ENCODE measurements at places on chromosomes 4 and X.

DNA sequence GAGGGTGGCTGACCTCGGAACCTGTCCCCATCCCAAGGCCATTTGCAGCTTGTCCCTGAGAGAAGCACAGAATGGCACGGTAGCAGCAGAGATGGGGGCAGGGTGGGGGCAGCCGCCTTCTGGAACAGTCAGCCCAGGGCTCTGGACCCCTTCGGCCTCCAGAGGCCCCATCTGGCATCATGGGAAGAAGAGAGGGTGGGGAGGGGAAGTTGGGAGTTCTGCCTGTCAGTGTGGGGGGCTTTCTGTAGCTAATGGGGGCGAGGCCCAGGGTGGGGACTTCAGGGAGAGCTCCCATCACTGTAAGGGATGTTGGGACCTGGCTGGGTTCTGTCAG is 62.9 kb upstream of the ADRA2C start:
- no peak for DNase-seq

DNA sequence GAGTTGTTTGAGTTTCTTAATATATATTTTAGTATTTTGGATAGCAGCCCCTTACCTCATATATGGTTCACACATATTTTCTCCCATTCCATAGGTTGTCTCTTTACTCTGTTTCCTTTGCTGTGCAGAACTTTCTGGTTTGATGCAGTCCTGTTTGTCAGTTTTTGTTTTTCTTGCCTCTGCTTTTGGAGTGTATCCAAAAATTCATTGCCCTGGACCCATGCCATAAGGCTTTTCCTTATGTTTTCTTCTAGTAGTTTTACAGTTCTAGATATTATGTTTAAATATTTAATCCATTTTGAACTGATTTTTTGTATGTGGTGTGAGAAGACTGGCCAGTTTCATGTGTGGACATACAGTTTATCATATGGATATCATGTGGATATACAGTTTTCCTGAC is 58.5 kb upstream of the NUDT6 start:
- DNase-seq = no peak

DNA sequence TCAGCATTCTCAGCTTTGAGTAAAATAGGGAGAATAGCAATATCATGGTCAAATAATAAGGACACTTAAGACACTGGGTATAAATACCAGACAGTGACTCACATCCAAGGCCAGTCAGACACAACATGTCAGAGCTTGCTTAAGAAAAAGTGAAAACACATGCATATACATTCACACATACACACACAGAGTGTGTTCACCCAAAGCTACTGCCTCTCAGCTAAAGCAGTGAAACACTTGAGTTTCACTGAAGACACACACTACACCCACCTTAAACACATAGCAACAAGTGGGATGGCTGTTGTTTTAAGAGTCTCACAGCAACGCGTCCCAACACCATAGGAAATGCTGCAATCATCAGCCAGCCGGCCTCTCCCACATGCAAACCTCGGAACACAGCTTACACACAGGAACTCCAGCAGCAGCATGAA is 14.4 kb downstream of the SHROOM4 start:
- DNase-seq = no peak

GRCh38 chrX:15512401-15512965 is 11.9 kb downstream of the BMX start:
- DNase-seq = no peak

DNA sequence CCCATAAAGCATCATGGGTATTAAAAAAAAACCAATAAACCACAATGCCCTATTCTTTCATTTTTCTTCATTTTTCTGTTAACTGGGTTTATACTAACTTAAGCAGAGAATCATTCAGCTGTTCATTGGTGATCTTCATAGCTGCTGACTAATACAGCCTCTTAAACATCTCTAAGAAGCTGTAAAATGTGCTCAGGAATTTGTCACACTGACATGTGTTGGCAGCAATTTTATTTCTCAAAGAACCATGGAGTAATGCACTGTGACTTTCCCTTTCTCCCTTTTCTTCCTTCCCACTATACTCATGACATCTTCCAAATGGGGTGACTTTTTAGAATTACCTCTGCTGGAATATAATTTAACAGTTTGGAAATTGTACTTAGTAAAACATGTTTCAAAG is 315.4 kb downstream of the ANTXR2 start:
- no peak for DNase-seq

DNA sequence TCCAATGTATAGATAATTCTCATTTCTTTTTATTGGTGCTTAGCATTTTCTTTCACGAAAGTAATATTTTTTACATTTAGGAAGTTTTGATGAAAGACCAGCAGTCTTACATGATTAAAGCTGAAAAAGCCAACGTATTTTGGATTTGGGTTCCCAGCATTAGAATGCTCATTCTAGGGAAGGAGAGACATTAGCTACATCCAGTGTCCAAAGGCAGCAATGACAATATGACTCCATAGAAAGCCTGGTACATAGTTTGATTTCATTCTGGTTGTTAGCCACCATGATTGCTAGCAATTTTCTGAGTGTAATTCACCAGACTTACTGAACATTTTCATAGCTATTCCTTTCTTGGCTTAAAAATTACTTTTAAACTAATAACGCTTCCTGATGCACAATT is 1397.5 kb downstream of the PCDH7 start:
- no peak for DNase-seq

GRCh38 chr4:133377286-133377685 is 228.2 kb downstream of the PCDH10 start:
- no peak for DNase-seq
